Large intestine (tissue), 12 donors: ENCODE measurements at places on chromosomes 2 and 18. TPM values are rescaled to one million over a fixed set of nuclear protein-coding genes. Genes with fewer than 3 reads are reported as not detected.

DNA sequence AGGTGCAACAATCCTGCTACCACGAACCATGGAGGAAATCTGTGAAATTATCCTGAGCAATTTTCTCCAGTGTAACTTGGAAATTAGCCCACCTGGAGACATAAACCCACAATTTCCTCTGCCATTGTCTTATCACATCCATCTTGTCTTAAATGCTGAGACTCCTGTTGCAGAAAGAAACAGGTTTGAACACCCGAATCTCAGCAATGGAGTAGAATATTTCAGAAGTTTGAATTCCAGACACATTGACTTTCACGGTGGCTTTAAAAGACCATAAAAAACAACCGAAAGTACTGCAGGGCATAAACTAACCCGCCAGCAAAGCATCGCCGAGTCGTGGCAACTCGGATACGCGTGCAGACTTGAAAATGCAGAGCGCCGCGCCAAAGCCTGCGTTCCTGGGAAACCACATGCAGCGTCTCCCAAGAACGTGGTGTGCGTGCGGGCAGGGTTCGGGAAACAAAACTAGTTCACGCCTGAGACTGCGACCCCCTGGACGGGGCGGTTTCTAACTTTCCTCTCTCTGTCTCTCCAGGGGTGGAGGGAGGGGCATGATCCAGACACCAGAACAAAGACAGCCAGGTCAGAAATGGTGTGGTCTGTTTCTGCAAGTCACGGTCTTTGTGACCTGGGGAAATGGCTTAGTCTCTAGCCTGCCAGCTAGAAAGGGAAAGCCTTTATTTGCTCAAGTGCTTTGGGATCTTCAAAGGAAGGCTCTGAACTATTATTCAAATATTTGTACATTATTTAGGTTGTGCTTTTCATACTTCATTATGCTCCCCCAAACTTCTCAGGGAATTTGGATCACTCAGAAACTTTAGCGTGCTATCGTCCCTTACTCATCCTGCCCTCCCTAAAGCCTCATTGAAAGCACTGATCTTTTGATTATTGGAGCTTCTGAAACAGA is 26.9 kb upstream of the KCTD1 start:
- DNase-seq = peak; percentile 25

Gene LBX2
- polyA plus RNA-seq = 47.8 TPM

GRCh38 chr18:58290116-58290695 is 246.2 kb downstream of the NEDD4L start:
- DNase-seq = no peak

GRCh38 chr2:95305380-95306061 is 8.4 kb downstream of the KCNIP3 start:
- no peak for DNase-seq

GRCh38 chr2:111045771-111046444 is 74.8 kb upstream of the BCL2L11 start:
- no peak for DNase-seq

Gene PLCL1
- 3.3 TPM for polyA plus RNA-seq

DNA sequence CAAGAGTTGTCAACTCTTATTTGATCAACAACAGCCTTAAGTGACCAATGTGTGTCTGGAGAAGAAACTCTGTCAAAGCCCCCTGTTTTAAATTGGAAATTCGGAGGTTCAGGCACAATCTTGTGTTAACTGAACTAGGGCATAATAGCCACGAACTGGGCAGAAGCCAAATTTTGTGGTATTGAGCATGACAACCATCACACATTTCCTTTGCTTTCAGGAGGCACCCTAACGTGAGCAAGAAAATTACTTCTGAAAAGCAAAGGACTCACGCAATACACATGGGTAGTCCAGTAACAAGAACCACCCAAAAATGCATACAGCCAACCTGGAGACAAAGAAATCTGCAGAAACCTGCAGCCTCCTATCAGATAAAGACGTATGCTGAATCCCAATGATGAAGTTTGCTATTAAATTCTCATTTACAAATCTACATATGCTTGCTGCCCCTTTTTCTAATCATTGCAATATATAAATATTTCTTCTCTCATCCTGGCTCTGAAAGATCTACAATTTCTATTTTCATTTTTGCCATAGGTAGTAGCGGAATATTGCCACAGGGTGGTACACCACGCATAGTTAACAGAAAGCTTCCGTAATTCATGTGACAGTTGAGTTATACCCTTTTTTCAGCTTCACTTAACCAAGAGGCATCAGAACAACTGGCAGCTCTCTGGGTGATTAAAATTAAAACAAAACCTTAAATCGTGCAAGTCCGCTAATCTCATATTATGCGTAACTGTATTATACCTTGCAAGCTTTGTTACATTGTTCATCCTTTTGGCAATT is 495.8 kb downstream of the NRXN1 start:
- no peak for DNase-seq

DNA sequence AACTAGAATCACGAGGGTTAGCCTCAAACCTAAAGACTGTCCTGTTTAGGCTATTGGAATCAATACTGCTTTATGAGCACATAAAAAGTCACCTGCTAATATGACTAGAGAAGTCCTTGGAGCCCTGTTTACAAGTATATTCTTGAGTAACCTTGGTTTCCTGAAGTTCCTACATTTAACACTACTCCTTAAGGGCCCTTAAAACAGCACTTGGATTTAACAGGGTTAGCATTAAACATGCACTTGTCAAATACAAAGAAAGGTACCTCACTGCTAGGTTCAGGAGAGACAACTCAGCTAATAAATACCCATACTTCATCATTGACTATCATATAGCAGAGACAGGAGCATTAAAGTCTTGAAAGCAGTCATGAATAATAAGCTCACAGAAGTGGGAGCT is 96.7 kb downstream of the SLC5A7 start:
- DNase-seq = no peak

Gene NRP2
- 37.2 TPM for polyA plus RNA-seq

DNA sequence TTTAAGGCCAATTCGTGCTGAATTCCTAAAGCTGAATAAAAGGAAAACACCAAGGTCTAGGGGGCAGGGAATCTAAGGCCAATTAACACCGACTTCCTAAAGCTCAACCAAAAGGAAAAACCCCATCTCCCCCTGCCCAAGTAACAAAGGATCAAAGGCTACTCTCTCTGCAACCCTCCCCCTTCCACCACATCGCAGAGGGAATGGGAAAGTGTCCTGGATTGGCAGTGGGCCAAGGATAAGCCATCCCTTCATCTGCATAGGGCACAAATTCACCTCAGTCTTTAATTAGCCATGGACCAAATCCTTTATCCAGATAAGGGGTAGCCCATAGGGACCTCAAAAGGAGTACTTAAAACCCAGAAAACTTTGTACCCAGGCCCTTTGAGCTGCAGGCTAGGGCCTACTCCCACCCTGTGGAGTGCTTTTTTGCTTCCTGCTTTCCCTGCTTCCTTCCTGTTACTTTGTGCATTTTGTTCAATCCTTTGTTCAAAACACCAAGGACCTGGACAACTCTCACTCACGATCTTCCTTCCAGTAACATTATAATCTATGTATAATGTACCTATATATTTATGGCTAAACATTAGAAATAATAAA is 2119.8 kb upstream of the CELF4 start:
- DNase-seq = no peak

Gene ATG16L1
- 22.7 TPM for polyA plus RNA-seq

DNA sequence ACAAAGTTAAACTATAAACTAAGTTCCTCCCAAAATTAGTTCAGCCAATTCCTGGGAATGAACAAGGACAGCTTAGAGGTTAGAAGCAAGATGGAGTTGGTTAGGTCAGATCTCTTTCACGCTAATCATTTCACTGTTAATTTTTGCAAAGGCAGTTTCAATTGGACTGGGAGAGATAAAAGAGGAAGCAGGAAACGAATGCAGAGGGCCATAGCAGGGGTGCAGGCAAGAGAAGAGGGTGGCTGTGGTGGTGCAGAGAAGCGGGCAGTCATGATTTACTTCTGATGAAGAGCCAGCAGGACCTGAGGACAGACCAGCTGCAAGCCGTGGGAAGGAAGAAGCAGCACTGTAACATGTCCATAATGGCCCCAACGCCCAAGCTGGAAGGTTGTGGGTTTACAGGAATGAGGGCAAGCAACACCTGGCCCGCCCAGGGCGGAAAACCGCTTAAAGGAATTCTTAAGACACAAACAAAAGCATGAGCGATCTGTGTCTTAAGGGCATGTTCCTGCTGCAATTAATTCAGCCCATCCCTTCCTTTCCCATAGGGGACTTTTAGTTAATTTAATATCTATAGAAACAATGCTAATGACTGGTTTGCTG is 4.1 kb upstream of the RMP24 start:
- no peak for DNase-seq

Gene CDKL4
- polyA plus RNA-seq = 0.10 TPM

GRCh38 chr2:222972420-222972819 is 79.6 kb upstream of the KCNE4 start:
- DNase-seq = no peak

Gene MFSD2B
- polyA plus RNA-seq = 0.58 TPM

Gene HOXD12
- not detected for polyA plus RNA-seq
